ENCODE measurements at places on chromosomes 7 and 10.

GRCh38 chr10:88861036-88861435 is 9.4 kb upstream of the ANKRD22 start:
- DNase-seq = no peak

- DNase-seq = no peak
Observed at GRCh38 chr7:28293527-28293835, 112.9 kb upstream of the JAZF1 start.

- no peak for DNase-seq
Observed at GRCh38 chr10:107971973-107972372, 807.5 kb upstream of the SORCS1 start.

DNA sequence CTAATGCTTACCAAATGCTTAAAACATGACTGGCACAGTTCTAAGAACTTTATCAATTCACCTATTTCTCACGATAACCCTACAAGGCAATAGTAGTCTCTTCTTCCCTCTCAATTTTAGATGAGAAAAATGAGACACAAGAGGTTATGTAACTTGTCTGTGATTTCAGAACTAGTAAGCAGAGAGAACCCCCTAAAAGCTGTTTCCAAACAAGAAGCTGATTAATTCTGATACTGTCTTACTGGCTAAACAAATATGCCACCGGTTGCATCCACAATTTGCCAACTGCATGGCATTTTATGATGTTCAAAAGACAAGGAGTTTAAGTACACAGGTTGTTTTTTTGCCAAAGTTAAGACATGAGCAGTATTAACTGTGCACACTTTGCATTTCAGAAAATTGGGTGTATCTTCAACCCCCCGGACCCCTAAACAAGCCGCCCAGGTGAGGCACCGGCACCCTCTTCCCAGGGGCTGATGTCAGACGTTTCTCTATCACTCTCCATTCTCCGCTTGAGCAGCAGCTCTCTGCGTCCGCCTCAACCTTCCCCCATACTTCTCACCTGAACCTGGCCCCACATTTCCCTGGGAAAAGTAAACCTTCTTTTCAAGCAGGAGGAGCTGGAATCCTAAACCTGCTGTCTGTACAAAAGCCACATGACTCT is 21.7 kb downstream of the RSU1 start:
- no peak for DNase-seq

DNA sequence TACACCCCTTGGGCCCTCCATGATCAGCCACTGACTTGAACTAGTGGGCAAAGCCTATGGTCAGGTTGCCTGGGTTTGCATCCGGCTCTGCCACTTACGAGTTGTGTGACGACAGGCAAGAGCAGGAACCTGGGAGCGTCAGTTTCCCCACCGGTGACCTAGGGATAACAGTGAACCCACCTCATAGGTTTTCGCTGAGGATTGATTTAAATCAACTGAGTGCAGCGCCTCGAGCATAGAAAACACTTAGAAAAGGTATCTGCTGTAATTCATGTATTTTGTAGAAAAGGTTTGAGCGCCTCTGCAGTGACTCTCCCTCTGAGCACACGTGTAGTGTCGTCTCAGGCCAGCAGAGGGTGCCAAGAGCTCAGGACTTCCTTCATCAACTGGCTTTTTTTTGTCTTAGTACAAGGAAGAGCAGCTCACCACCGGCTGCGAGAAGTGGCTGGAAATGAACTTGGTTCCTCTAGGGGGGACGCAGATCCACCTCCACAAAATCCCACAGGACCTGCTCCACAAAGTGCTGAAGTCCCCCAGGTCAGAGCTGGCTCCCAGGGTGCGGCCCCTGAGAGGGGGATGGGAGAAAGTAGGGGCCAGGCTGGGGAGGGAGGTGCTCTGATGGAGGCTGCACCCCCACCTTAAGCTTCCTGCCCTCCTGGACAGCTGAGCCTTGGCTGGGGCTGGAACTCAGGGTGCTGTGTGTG is 27.7 kb downstream of the BTBD16 start:
- peak; percentile 75 for DNase-seq

- no peak for DNase-seq
Observed at GRCh38 chr7:101863598-101863997, 46.2 kb downstream of the CUX1 start.

GRCh38 chr10:96407560-96408069 is 48.8 kb upstream of the OPALIN start:
- no peak for DNase-seq

GRCh38 chr10:100894589-100895294 is 18.0 kb upstream of the SLF2 start:
- DNase-seq = no peak

- DNase-seq = no peak
Observed at GRCh38 chr7:123552641-123553040, 5.0 kb downstream of the NDUFA5 start.
